Upper lobe of left lung (tissue), 6 donors: ENCODE measurements at places on chromosomes 2 and 18. TPM values are rescaled to one million over a fixed set of nuclear protein-coding genes. Genes with fewer than 3 reads are reported as not detected.

DNA sequence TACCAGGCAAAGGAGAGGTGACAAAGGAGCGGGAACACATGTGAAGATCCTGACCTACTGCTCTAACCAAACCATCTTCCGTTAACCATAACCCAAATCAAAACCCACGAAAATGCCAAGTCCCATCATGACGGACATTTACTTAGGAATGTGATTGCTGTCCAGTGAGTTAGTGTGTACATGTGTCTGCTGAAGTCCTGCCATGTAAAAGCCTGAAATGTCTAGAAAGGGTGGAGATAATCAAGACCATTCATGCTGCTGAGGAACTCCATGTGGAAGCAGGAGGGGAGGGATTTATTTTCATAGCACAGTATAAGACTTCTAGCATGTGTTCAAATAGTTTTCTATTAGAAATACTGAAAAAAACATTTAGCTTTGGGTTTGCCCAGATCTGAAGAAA lies 137.0 kb upstream of the BOD1L2 start:
- H3K4me3 ChIP-seq: no peak overlapping the region
- no peak for DNase-seq
- no peaks in the 10 kb centered on the region for H3K27me3 ChIP-seq
- H3K36me3 ChIP-seq: no peaks in the 10 kb centered on the region
- no peak overlapping the region for H3K27ac ChIP-seq
- no peaks in the 10 kb centered on the region for H3K4me1 ChIP-seq

DNA sequence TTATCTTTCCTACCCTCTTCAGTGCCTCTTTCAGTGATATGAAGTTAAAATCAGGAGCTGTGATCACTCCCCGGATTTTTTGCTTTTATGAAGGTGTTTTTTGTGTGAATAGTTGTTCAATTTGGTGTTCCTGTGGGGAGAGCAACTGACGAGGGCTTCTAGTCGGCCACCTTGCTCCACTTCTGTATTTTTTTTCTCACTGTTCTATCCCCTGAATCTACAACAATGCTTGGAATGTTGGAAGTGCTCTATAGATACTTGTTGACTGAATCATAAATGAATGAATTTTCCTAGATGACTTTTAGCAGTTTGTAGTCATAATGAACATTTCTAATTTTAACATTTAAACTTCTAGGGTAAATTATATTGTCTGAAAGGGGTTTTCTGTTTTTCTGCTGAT lies 247.3 kb downstream of the ZNF385B start:
- H3K4me1 ChIP-seq: peaks cover 8% of the 10 kb centered on the region
- no peak overlapping the region for H3K27ac ChIP-seq
- H3K36me3 ChIP-seq: no peaks in the 10 kb centered on the region
- H3K27me3 ChIP-seq: no peaks in the 10 kb centered on the region
- no peak for DNase-seq

TMEM169 gene
- 0.69 TPM for total RNA-seq

DNA sequence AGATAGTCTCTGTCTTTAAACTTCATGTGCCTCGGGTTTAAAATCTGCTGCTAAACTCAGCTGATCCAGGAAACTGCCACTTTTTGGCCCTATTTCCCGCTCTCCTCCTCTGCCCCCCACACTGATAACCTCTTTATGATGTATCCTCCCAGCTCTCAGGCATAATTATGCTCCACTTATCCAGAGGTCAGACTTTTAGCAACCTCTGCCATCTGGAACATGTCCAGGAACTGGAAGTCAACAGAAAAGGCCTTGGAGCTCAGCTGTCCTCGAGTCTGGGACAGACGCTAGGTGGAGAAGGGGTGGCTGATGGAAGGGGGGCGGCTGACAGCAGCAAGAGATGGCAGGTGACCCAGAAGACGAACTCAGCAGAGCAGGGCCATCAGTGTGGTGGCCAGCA lies 41.2 kb downstream of the ASAP2 start:
- DNase-seq: no peak
- H3K36me3 ChIP-seq: no peaks in the 10 kb centered on the region
- H3K27ac ChIP-seq: no peak overlapping the region

GPAT2 gene
- total RNA-seq: 3.5 TPM

DNA sequence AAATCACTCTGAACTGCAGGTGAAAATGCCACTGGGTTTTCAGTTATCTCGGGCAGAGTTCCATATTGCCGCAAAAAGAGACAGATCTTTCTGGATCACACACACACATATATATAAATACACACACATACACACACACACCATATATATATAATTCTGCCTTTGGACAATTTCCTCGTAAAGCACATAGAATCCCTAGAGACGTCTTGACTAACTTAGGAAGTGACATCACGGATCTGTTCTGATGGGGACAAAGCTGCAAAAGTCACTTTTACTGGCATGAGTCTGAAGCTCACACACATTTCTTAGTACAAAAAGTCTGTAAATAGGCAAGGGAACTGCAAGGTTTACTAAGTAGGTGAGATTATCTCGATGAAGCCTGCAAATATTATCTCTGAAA lies 28.6 kb upstream of the MBOAT2 start:
- no peaks in the 10 kb centered on the region for H3K27me3 ChIP-seq
- H3K27ac ChIP-seq: no peak overlapping the region
- no peak for DNase-seq
- H3K4me3 ChIP-seq: no peak overlapping the region
- H3K4me1 ChIP-seq: peaks cover 10% of the 10 kb centered on the region
- no peaks in the 10 kb centered on the region for H3K36me3 ChIP-seq

- DNase-seq: no peak
- peaks cover 10% of the 10 kb centered on the region for H3K36me3 ChIP-seq
- no peak overlapping the region for H3K4me3 ChIP-seq
- H3K27ac ChIP-seq: no peak overlapping the region
- H3K27me3 ChIP-seq: no peaks in the 10 kb centered on the region
These were observed 270.4 kb downstream of the TWIST2 start for GRCh38 chr2:239118264-239118663.
